ENCODE measurements at places on chromosomes 3 and 15.

- DNase-seq = no peak
These were observed 13.3 kb downstream of the RARB start for GRCh38 chr3:25441234-25441856.

GRCh38 chr3:127779747-127780146 is 42.6 kb downstream of the MGLL start:
- no peak for DNase-seq

- no peak for DNase-seq
These were observed 39.2 kb upstream of the BCL2A1 start for GRCh38 chr15:80010131-80010673.

- DNase-seq = no peak
These were observed 229.2 kb upstream of the LRTM1 start for GRCh38 chr3:55156851-55157650.

DNA sequence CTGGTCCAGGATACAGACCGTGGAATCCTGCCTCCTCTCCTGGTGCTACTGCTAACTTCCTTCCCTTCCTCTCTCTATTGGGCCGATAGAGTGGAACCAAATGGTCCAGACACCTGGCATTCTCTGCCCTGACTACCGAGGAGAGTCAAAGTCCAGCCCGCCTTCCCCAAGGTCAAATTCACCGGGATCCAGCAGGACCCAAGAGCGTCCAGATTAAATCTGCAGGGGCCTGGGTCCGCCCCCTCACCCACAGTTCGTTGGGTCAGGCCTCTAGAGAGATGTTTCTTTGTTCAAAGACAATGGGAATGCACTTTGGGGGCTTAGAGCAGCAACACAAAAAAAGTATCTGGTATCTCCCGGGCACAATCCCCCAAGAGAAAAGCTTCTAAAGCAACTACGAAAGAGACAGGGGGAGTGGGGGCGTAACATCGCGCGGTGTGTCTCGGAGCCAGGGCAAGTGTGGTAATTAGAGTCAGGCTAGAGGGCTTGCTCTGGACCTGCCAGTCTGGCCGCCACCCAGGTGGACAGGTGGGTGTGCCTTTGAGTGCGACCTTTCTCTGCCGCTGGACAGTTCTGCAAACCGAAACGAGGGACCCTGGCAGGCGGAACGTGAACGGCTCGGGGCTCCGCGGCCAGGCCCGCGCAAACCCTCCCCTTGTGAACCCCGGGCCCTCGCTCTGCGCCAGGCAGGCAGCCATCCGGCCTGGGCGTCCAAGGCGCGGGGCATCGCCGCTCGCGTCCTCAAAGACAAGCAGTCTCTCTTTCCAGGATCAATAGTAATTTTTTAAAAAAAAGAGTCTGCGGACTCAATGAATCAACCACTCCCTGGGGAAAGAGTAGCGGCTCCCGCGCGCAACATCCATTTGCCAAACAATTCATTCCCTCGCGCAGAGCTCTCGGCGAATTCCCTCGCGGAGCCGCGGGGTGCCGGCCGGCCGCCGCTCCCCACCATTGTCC is 806 bp downstream of the KLHL25 start:
- no peak for DNase-seq

GRCh38 chr3:179416681-179417080 is 34.6 kb downstream of the GNB4 start:
- no peak for DNase-seq

GRCh38 chr3:1275495-1275894 is 182.7 kb downstream of the CNTN6 start:
- no peak for DNase-seq

DNA sequence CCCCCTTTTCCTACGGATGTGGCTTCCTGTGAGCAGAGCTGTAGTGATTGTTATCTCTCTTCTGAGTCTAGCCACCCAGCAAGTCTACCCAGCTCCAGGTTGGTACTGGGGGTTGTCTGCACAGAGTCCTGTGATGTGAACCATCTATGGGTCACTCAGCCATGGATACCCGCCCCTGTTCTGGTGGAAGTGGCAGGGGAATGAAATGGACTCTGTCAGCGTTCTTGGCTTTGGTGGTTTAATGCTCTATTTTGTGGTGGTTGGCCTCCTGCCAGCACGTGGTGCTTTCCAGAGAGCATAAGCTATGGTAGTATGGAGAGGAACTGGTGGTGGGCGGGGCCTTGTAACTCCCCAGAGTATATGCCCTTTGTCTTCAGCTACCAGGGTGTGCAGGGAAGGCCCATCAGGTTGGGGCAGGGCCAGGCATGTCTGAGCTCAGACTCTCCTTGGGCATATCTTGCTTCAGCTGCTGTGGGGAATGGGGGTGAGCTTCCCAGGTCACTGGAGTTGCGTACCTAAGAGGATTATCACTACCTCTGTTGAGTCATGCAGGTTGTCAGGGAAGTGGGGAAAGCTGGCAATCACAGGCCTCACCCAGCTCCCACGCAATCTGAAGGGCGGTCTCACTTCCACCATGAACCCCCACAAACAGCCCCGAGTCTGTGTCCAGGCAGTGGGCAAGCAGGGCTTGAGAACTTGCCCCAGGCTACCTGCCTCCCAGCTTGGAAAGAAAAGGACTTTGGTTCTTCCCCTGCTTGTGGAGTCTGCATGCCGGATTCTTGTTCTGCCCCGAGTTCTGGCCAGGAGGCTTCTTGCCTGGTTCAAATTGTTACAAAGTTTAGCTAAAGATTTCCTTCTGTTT is 9.0 kb upstream of the ADGRG7 start:
- DNase-seq = no peak

GRCh38 chr15:69412274-69412673 is 1.9 kb upstream of the KIF23 start:
- no peak for DNase-seq

- no peak for DNase-seq
These were observed 30.2 kb downstream of the APBA2 start for GRCh38 chr15:28915935-28916334.

GRCh38 chr3:71597286-71597685 is 13.8 kb upstream of the FOXP1 start:
- no peak for DNase-seq

DNA sequence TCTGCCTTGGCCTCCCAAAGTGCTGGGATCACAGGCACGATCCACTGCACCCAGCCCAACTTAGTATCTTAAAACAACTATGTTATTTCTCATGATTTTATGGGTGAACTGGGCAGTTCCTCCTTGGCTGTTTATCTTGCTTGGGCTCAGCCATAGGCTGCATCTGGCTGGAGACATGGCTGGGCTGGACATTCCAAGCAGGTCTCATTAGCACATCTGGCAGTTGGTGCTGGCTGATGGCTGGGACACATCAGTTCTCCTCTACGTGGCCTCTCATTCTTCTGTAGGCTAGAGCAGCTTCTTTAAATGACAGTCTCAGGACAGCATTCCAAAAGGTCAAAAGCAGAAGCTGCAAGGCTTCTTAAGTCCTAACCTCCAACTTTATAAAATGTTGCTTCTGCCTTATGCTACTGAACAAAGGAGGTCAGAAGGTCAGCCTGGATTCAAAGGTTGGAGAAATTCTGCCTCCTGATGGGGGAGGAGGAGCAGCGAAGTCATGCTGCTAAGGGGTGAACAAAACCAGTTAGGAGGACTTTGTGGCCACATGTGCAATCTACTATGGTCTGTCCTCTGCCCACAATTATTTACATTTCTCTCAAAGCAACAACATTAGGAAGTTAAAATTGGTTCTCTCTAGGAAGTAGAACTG is 144.0 kb downstream of the AQP9 start:
- DNase-seq = no peak

DNA sequence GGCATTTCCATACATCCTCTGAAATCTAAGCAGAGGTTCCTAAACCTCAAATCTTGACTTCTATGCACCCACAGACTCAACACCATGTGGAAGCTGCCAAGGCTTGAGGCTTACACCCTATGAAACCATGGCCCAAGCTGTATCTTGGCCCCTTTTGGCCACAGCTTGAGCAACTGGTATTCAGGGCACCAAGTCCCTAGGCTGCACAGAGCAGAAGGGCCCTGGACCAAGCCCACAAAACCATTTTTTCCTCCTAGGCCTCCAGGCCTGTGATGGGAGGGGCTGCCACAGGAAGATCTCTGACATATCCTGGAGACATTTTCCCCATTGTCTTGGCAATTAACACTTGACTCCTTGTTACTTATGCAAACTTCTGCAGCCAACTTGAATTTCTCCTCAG is 54.4 kb upstream of the IL12A start:
- DNase-seq = no peak

GRCh38 chr3:71930056-71930991 is 145.4 kb upstream of the PROK2 start:
- no peak for DNase-seq

DNA sequence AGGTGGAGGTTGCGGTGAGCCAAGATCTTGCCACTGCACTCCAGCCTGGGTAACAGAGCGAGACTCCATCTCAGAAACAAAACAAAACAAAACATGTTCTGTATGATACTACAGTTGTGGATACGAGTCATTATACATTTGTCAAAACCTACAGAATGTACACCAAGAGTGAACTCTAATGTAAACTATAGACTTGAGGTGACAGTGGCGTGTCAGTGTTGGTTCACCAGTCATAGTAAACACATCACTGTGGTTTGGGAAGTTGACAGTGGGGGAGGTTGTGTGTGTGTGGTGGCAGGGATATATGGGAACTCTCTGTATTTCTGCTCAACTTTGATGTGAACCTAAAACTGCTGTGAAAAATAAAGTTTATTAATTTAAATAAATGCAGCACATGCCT is 33.0 kb upstream of the GNB5 start:
- no peak for DNase-seq

DNA sequence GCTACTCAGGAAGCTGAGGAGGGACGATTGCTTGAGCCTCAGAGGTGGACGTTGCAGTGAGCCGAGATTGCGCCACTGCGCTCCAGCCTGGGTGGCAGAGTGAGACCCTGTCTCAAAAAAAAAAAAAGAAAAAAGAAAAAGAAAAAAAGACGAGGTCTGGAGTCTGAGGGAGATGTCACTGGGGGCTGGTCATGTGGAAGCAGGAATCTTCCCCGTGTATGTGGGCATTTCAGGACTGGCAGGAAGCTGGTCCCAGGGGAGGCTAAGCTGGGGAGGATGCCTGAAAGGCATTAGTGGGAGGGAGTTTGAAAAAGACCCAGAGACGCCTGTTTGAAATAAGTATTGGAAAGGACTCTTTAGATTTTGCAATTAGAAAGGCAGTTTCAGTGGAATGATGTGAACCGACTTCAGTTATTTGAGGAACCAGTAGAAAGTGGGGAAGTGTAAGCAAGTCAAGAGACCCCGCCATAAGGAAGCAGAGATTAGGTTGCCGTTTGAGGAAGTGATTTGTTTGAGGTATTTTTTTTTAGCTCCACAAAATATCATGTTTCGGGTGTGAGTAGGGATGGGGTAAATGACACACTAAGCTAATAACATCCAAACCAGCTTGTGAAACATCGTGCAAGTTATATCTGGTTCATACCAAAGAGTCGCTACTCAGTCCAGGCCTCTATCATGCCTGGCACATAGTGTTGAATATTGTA is 55.5 kb downstream of the ST6GAL1 start:
- DNase-seq = no peak

- no peak for DNase-seq
These were observed 139.6 kb downstream of the GRM7 start for GRCh38 chr3:7000501-7000900.

DNA sequence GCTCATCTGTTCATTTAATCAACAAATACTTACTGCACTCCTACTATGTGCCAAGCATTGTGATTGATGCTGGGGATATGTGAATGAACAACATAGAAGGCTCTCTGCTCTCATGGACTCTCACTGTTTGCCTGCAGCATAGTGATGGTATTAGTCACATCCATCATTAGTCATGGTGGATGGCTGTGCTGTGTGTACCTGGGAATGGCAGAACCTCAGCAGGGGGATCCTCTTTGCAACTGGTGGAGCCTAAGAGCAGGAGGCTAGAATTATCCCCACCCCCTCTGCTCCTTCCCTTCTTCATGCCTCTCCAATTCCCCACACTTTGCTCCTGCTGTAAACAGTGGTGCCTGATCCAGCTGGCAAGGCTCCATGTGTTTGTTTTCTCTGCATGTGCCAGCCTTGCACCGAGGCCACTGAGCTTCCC is 20.5 kb downstream of the BOC start:
- DNase-seq = peak; percentile 48

All from NCI-H510A (cell line).